Activated CD4-positive, CD25-positive, alpha-beta regulatory T cell treated with anti-CD3 and anti-CD28 coated beads, Interleukin-2, amount 50 U/mL, for 72 hours (primary cell): ENCODE measurements at places on chromosomes 4 and X.
A peak's percentile ranks its signal among the peaks of the same experiment; 100 is the strongest.

- no peak for DNase-seq
Observed at GRCh38 chr4:177951026-177951425, 508.8 kb upstream of the AGA start.

DNA sequence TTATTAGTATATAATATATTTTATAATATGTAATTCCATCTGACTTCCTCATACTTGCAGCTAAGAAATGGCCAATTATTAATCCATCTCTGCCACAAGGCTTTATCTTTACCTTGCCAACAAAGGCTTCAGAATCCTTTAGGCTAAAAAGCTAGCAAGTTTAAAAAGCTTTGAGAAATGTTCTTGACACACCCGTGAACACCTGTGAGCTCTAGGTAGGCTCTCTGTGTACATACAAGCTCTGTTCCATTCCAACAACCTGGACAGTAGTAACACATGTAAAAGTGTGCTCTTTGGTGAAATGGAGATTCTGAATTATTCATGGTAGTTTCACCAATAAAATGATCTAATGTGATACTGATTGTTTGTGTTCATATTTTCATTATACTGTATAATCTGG lies 49.7 kb upstream of the USP9X start:
- DNase-seq, result no peak

DNA sequence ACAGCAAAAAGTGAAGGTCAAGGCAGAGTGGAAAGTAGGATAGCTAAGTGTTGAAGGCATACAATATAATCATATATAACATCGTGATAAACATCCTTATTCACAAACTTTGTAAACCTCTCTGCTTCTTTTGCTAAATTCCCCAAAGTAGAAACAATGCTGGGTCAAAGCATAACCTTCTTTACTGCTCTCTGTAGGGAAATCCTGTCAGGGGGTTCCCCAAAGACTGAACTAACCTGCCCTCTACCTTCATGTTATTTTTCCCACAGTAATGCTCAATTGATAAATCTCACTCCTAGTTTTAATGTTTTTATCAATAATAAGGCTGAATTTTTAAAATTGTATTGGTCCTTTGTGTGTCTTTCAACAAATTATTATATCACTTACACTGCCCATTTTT lies 55.7 kb downstream of the DCHS2 start:
- no peak for DNase-seq

- no peak for DNase-seq
Observed at GRCh38 chr4:37628977-37629609, 57.1 kb downstream of the RELL1 start.

- DNase-seq, result no peak
Observed at GRCh38 chrX:151085207-151085606, 91.2 kb upstream of the GPR50 start.

- no peak for DNase-seq
Observed at GRCh38 chrX:144627947-144628346, 619.4 kb upstream of the SPANXN1 start.

DNA sequence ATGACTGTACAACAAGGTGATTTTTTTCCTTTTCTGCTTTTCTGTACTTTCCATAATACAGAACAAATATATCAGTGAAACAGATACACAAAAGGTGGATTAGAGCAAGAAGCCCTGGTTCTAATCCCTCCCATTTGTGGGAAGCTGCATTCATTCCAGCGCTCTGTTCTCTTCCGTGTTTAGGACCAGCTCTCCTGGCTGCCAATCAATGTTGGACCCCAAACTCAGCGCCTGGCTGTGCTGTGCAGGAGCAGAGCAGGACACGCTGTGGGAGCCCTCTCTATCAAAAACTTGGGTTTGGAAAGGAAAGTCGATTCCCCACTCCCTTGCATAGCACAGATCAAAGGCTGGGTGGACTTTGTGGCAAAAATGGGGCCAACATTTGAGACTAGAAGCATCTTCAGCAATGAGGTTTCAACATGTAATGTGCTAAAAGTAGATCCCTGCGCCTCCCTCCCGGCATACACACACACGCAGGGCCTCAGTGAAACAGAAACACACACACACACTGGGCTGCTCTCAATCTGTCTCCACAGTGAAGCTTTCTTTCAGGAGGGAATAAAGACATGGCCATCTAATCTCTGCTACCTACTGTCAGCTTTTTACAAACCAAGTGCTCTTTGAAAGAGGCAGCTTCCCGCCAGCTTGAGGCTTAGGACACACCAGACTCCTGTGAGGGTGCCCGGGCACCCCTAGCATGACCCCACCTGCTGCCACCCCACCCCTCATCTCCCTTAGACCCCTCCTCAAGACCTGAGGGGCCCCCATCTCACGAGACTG lies 12.2 kb downstream of the WDR1 start:
- DNase-seq, result no peak

- no peak for DNase-seq
Observed at GRCh38 chr4:80610845-80611677, 275.5 kb downstream of the CFAP299 start.

DNA sequence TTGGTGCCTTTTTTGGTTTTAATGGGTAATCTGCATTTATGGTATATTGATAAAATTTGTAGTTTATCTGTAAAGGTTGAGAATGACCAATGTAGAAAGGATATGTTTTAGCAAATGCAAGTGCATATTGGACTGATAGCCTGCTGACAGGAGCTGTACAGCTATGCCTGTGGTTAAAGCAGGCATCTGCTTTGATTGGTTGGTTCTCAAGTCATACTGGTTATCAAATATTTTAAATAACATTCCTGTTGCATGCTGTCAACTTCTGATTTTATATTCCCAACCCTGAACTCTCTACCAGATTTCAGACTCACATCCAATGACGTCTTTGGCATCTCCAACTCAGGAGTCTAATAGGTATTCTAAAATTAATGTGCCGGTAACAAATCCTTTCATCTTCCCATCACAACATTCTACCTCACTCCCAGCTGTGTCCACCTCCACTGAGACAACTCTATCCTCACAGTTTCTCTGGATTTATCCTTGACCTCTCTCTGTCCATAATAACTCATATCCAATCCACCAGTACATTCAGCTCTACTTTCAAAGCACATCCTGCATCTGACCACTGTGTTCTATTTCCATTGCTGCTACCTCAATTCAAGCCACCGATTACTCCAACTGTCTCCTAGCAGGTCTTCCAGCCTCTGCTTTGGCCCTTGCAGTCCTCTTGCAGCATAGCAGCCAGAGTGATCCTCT lies 125.7 kb downstream of the CAMK2D start:
- DNase-seq, result no peak

DNA sequence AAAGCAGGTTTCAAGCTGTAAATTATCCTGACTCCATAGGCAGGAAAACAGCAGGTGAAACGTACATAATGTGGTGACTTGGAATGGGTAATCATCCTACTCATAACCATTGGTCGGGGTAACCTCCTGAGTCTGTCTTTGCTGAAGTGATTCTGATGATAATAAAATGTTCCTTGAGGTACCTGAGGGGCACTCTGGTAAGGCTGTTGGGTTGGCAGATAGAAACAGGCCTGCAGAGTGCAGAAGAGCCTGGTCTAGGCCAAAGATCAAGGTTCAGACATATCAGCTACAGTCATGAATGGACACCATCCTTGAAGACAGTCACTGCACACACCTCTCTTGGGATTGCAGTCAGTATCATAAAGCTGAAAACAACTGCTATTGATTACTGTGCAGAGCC lies 174.7 kb upstream of the RPL34 start:
- DNase-seq, result no peak

DNA sequence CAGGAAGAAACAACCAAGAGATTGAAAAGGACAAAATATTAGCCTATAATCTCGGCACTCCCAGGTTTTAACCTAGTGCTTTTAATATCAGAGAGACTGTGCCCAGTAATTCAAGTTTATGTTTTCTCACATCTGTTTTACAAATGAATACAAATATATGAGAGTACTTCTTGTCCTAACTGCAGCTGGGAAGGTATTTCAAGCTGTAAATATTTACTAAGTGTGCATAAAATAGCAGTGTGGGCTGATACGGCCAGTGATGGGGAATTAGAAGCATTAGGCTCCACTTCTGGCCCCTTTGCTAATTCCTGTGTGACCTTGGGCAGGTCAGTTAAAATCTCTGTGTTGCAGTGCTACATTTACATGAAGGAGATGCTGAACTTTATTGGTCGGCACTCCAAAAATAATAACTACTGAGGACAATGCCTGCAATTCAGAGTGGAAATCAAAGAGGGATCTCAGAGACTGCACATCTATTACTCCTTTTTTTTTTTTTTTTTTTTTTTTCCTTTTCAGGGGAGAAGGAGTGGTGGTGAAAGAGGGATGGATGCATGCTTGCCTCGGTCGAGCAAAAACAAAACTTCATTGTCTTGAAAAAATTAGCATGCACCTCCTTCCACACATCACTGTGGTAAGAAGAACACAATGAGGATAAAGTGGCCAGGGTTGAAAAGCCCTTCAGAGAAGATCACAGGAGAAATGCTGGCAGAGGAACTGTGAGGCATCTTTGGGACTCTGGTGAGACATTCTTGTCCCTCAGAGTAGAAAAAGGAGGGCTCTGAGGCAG lies 44.6 kb upstream of the LNX1 start:
- no peak for DNase-seq

GRCh38 chrX:69025802-69026301 lies 139.4 kb downstream of the PJA1 start:
- DNase-seq, result no peak

DNA sequence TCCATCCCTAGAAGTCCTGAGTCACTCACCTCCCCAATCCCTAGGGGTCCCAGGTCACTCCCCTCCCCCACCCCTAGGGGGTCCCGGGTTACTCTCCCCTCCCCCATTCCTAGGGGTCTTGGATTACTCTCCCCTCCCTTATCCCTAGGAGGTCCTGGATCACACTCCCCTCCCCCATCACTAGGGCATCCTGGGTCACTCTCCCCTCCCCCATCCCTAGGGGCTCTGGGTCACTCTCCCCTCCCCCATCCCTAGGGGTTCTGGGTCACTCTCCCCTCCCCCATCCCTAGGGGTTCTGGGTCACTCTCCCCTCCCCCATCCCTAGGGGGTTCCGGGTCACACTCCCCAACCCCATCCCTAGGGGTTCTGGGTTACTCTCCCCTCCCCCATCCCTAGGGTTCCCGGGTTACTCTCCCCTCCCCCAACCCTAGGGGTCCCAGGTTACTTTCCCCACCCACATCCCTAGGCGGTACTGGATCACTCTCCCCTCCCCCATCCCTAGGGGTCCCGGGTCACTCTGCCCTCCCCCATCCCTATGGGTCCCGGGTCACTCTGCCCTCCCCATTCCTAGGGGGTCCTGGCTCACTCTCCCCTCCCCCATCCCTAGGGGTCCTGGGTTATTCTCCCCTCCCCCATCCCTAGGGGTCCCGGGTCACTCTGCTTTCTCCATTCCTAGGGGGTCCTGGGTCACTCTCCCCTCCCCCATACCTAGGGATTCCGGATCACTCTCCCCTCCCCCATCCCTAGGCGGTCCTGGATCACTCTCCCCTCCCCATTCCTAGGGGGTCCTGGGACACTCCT lies 2.1 kb downstream of the ASMTL start:
- peak; percentile 28 for DNase-seq
